ENCODE measurements at places on chromosomes 1 and 21.

DNA sequence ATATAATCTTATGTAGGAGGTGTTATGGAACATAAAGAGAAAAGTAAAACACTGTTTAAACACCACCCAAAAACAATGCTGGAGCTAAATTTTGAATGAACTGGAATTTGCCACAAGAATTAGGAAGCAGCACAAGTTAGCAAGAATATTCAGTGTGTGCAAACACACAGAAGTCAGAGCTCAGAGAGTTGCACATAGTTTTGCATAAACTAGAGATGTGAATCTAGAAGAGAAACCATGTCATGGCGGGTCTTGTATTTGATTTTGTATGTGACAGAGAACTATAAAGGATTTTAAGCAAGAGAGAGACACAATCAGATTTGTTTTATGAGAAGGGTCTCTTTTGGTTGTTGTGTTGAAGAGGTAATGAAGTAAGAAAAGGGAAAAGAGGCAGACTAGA is 38.2 kb downstream of the SELENOF start:
- no peak for DNase-seq

DNA sequence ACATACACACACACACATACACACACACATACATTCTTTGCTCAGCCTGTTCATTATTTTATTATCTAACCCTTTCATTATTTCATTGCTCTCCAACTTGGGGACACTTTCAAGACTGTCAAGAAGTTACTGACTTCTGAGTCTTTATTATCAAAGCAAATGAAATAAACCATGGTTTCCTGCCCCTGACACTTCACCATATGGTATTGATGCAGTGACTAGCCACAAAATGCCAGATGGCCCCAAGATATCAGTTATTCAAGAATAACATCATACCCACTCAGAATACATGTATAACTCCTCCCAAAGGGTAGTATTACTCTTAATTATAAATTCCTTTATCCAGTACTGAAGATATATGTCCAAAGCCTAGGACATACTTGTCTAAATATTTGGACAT is 197.3 kb downstream of the MRPL39 start:
- no peak for DNase-seq

DNA sequence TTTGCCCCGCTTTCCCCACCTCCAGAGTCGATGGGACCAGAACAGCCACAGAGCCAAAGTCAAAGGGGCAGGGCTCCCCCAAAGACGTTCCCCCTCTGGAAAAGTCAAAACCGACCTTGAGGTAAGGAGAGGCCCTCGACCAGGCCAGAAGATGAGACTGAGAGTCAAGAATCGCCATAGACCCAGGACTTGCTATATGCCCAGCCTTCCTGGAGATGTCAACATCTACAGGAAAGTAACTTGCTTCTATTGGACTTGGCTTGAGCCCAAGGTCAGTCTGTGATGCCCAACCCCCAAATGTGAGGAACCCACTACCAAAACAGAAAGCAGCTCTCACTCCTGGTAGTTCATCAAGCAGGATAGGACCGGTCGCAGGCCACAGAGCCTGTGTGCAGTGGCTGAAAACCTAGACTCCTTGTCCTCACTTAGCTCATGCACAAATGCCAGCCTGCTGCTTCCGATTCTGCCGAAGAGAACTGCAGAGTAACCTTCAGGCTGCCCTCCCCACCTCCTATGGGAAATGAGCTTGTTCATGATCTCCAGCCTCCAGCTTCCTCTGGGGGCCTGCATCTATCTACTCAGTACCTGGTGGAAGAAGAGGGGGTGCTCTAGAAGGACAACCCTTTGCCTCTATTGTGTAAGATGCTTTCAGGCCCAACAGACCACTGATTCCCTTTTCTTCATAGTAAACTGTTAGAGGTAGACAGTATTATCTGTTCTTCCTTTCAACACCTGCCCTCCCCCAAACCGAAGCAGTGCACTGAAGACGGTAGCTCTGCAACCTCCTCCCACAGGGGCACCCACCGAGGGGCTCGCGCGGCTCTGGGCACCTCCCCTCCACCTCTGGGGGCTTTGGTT is 1.4 kb downstream of the ACOT7 start:
- no peak for DNase-seq

- peak; percentile 18 for DNase-seq
Measured at GRCh38 chr1:41640141-41640751, 155.8 kb upstream of the EDN2 start.

DNA sequence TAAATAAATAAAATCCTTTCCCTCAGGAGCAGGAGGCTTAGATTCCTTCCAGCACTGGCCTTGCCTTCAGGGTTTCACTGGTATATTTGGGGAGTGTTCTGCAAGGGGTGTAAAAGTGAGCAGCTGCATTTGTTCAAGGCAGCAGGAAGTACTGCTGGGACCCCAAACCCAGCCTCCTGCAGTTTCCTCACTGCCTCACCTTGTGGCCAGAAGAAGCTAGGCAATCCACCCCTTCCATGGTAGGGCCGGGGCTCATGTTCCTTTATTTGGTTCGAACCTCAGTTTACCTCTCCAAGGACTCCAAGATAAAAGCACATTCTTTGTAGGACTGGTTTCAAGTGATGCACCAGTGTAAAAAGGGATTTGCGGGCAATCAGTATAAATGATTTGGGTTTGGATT is 21.0 kb upstream of the CFAP126 start:
- DNase-seq = no peak

All from activated CD8-positive, alpha-beta memory T cell treated with anti-CD3 and anti-CD28 coated beads, Interleukin-2, amount 50 U/mL, for 4 hours (primary cell).